B cell (primary cell): ENCODE measurements at places on chromosomes 2 and 18. TPM values are rescaled to one million over a fixed set of nuclear protein-coding genes. Genes with fewer than 3 reads are reported as not detected.

GRCh38 chr2:6578416-6578815 is 287.3 kb downstream of the CMPK2 start:
- DNase-seq, result no peak
- no peaks in the 10 kb centered on the region for H3K4me1 ChIP-seq
- H3K36me3 ChIP-seq, result no peaks in the 10 kb centered on the region
- H3K27ac ChIP-seq, result no peak overlapping the region
- no peak overlapping the region for H3K4me3 ChIP-seq

GRCh38 chr2:226634943-226635604 is 164.5 kb downstream of the IRS1 start:
- H3K4me1 ChIP-seq, result no peaks in the 10 kb centered on the region
- no peak overlapping the region for H3K27ac ChIP-seq
- no peaks in the 10 kb centered on the region for H3K27me3 ChIP-seq

DNA sequence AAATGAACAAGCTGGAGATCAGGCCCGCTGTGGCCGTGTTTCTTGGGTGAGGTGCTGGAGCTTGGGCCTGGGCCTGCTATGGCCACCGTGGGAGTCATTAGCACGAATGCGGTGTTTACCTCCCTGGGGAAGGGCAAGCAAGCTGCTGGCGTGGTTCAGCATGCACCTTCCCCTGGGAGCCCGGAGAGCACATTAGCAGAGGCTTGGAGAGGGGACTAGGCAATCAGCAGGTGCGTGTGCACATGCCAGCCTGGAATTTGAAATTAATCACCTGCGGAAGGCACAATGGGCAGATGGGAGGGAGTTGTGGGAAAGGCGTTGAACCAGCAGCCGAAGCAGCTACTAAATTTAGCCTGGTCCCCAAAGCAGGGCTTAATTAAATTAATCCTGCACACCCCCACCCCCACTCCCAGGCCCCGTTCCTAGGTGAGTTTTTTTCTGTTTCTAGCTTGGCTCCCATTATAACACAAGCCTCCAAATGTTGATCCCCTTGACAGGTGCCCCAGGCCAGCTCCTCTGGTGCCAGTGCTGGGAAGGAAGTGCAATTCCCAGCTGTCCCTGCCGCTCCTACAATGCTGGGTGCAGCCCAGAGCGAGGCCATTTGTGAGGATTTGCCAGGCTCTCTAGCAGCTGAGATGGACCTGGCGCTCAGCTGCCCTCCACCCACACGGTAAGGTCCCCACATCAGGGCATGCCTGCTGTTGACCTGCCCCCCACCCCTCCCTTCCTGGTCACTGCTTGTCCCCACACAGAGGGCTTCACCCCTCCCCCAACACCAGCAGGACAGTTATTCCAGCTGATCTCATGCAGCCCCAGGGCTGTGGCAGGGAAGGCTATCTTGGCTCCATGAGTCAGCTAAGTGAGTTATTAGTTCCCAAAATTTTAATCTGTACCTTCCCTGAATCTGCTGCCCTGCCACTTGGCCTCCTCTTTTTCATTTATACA is 115.0 kb downstream of the ZBTB7C start:
- H3K36me3 ChIP-seq, result no peaks in the 10 kb centered on the region
- H3K4me3 ChIP-seq, result no peak overlapping the region
- H3K27me3 ChIP-seq, result no peaks in the 10 kb centered on the region

- no peak overlapping the region for H3K4me3 ChIP-seq
- H3K36me3 ChIP-seq, result no peaks in the 10 kb centered on the region
- DNase-seq, result no peak
- no peaks in the 10 kb centered on the region for H3K4me1 ChIP-seq
These were observed 43.4 kb upstream of the DNAJC10 start for GRCh38 chr2:182672466-182673165.

DNA sequence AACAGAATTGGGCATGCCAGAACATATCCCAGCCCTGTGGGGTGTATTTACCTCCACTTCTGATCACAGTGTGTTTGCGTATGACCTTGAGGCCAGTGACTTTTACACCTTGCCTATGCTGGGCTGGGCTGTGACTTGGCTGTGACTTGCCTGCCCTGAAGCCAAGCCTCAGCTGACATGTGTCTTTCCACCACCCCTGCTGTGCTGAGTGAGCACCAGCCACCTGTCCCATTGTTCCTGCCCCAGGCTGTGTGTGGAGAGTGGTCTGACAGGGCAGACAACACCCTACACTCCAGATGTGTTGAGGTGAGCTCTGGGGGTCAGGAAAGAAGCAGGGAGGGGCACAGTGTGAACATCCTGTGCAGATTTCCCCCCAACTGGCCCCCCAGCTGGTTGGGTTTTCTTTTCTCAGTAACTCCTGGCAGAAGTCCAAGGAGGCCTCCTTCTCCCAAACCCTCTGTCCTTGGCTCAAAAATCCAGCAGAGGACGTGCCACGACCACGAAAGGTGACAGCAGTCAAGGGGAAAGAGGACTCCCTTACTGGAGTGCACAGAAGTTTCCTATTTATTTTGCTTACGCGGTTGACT is 5.1 kb upstream of the STEAP3 start:
- H3K27me3 ChIP-seq, result peaks cover 16% of the 10 kb centered on the region
- H3K4me3 ChIP-seq, result no peak overlapping the region
- no peak overlapping the region for H3K27ac ChIP-seq
- DNase-seq, result no peak
- no peaks in the 10 kb centered on the region for H3K4me1 ChIP-seq

GRCh38 chr2:190188289-190188688 is 125.8 kb upstream of the MSTN start:
- no peak overlapping the region for H3K27ac ChIP-seq
- H3K4me3 ChIP-seq, result no peak overlapping the region
- no peaks in the 10 kb centered on the region for H3K36me3 ChIP-seq
- no peaks in the 10 kb centered on the region for H3K4me1 ChIP-seq
- DNase-seq, result no peak

DNA sequence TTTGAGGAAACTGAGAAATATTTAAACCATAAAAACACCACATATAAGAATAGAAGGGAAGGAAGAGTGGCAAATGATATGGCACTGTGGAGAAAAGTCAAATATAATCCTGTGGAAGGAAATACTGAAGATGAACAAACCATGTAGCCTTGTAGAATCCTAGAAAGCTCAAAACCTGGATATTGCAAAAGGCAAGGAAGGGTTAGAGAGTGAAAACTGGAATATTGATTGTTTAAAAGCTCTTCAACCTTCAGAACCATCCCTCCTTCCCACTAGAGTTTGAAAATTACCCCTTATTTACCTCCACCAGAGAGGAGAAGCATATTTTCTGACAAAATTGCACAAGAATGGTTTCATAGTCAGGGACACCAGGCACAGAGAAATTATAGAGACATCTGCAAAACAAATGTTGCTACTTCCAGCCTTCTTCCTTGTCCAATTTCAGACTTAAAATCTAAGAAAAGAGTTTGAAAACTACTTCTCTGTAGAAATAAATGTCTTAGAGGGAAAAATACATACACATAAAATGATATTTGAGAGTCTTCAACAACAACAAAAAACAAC is 48.0 kb downstream of the ANTXR1 start:
- no peak for DNase-seq
- H3K4me1 ChIP-seq, result no peaks in the 10 kb centered on the region
- H3K4me3 ChIP-seq, result no peak overlapping the region
- H3K27ac ChIP-seq, result no peak overlapping the region
- no peaks in the 10 kb centered on the region for H3K36me3 ChIP-seq

- H3K36me3 ChIP-seq, result no peaks in the 10 kb centered on the region
- no peaks in the 10 kb centered on the region for H3K27me3 ChIP-seq
- no peak overlapping the region for H3K27ac ChIP-seq
- H3K4me3 ChIP-seq, result no peak overlapping the region
- DNase-seq, result no peak
These were observed 217.2 kb downstream of the ARL4C start for GRCh38 chr2:234279637-234280036.

The LBX2 gene
- 0.97 and 2.0 TPM in 2 replicates for total RNA-seq

The CDK5R2 gene
- 0.12 TPM in 1 of 2 replicates, not detected in the other for total RNA-seq

The MAL gene
- 0.74 TPM in 1 of 2 replicates, not detected in the other for total RNA-seq

The CHRND gene
- total RNA-seq, result not detected in 2 replicates
